Anterior cingulate cortex (tissue), 58 donors: ENCODE measurements at places on chromosomes 6 and 20.

DNA sequence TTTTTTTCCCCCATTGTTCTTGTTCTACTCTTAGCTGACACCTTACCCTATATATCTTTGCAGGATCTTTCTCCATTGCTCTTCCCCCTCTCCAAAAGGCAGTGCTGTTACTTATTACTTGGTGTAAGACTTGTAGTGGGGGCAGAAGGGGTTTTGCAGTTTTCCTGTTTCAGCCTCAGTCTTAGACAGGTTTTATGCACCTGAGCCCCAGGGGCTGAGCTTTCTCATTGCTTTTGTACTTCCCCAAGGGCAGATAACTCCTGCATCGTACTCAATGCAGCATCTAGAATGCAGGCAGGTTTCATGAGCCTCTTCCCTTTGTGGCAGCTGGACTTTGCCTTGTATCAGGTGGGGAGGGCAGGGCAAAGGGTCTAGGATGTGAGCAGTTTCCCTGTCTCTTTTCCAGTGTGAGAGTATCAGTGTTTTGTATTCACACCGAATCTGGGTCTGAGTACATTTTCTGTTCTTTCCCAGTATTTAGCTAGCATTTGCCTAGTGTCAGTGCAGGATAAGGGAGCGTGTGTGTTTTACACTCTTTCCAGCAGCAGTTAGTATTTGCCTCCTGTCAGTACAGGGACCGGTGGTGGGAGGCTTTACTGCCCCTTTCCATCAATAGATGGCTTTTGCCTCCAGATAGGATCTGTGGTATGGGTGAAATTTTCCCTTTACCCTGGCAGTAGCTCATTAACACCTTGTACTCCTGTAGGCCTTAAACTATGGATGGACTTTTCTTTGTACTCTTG lies 19.6 kb downstream of the CYB5R4 start:
- no peak for DNase-seq

GRCh38 chr20:38245753-38246152 lies 14.8 kb downstream of the KIAA1755 start:
- peak; percentile 15 for DNase-seq

GRCh38 chr6:4262526-4262925 lies 127.2 kb upstream of the ECI2 start:
- no peak for DNase-seq

- no peak for DNase-seq
These were observed 150.1 kb downstream of the GMPR start for GRCh38 chr6:16388488-16388887.

- DNase-seq, result peak; percentile 53
These were observed at the start of gene ZKSCAN3 for GRCh38 chr6:28349892-28350737. Gene ZKSCAN3, plus strand, starts transcription at chr6:28349947. Its CDS starts 9,640 bp downstream, at chr6:28359587.

DNA sequence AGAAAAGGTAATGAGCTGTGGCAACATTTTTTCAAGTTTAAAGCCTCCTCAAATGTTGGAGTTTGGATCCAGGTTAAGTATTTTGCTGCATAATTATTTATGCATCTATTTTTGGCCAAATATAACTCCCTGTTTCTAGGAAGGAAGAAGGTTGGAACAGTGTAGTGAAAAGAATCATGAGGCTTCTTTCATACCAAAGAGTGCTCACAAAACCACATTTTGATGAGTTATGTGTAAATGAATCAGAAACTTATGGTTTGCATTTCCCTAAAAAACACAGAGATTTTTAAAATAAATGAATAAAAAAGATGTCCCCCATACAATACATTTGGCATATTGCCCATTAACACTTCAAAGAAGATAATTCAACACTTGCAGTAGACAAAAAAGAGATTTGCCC lies 246.9 kb upstream of the PRDM1 start:
- no peak for DNase-seq

- DNase-seq, result no peak
These were observed 35.1 kb downstream of the PLCB4 start for GRCh38 chr20:9103955-9104354.

- DNase-seq, result no peak
These were observed 1.2 kb upstream of the TFB1M start for GRCh38 chr6:155315516-155315871.

GRCh38 chr20:23249541-23249940 lies 101.0 kb upstream of the NXT1 start:
- DNase-seq, result no peak

GRCh38 chr6:56659721-56660380 lies 17.2 kb upstream of the DST start:
- no peak for DNase-seq

DNA sequence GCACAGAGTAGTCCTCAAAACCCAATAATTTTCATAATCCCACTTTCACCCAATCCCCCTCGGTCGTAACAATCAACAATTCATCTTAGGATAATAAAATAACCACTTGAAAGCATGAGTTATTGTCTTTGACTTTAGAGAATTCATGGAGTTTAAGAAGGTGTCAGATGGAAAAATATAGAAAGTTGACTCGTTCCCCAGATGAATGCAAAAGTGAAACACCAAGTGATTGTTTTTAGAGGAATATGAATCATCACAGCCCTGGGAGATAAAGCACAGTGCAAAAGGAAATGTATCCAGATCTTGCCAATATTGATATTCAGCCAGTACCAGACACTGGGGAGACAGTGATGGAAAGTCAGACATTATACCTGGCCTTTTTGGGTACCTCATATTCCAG lies 860.5 kb downstream of the DHX35 start:
- DNase-seq, result no peak

DNA sequence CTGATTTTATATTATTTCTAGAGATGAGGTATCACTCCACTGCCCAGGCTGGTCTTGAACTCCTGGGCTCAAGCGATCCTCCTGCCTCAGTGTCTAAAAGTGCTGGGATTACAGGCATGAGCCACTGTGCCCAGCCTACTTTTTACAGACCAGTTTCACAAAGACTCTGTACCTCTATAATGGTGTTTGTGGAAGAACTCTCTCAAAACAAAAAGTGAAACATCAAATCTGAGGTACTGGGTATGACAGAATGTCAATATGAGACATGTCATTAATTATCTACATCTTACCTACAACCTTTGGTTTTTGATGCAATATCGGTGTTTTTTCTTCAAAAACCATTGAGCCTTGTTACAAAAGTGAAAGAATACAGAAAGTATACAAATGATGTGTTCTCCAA lies 49.4 kb upstream of the MCM9 start:
- DNase-seq, result no peak

DNA sequence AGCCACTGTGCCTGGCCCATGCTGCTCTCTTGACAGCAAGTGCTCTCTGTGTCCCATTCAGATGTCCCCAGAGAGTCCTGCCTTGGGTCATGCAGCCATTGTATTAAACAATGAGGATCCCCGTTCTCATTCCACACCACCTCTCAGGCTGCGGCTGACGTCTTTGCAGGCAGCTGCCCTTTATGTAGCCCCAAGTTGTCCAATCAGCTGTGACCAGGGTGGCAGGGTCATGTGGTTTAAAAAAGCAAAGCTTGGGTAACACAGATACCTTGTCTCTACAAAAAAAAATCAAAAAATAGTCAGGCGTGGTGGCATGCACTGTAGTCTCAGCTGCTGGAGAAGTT lies 13.2 kb downstream of the GCNT2 start:
- DNase-seq, result no peak

DNA sequence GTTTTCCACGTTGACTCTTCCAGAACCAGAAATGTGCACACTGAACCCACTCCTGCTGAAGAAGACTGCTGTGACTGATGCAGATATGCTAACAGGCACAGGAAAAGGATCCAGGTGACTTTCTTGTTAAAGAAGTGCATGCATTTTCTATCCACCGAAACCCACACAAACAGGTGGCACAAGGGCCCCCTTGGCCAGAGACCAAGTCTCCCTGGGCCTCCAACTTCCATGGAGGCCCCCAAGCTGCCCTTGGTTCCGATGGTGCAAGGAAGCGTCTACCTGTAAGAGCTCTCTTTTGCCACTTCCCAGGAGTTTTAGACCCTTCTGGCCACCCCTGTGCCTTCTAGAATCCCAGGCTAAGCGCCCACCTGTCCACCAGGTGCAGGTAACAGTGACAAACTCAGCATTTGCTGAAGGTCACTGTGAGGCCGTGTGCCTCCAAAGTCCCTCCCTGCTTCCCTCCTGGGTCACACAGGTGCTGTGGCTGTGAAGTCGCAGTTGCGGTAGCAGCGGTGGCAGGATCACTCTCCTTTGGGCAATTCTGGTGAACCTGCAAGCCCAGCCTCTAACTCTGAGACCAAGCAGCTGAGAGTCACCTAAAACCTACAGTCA lies 134.8 kb downstream of the PXDC1 start:
- DNase-seq, result no peak

DNA sequence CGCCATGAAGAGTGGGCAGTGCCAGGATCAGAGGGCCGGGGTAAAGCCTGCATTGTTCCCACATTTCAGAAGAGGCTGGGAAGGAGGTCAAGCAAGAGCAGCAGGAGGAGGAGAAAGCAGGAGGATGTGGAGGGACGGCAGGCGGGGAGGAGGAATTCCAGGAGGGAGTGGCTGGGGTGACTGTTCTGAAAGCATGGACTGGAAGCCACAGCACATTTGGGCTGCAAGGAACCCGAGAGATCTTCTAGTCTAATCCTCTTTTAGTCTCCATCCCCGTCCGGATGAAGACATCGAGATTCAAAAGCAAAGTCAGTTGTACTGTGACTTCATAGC lies 76.9 kb downstream of the FAM50B start:
- no peak for DNase-seq

- DNase-seq, result no peak
These were observed 104.5 kb downstream of the MKKS start for GRCh38 chr20:10329387-10330005.

- no peak for DNase-seq
These were observed 1.0 kb downstream of the CLIC5 start for GRCh38 chr6:46014511-46015118.

DNA sequence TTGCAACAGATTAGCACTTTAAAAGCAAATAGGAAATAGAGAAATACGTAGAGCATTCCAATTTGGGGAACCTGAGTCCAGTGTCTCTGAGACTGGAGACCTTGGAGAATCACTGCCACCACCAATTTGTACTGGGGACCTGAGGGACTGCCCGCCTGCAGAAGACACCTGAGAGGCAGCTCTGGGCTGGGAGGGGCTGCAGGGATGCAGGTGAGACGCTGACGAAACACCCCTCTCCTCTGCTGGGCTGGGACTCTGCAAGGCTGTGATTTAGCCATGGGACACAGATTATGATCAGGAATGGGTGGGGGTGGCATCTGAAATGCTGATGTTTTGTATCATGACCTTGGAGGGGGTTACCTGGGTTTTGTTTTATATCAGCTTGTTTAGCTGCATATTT lies 7.0 kb upstream of the APMAP start:
- DNase-seq, result no peak

DNA sequence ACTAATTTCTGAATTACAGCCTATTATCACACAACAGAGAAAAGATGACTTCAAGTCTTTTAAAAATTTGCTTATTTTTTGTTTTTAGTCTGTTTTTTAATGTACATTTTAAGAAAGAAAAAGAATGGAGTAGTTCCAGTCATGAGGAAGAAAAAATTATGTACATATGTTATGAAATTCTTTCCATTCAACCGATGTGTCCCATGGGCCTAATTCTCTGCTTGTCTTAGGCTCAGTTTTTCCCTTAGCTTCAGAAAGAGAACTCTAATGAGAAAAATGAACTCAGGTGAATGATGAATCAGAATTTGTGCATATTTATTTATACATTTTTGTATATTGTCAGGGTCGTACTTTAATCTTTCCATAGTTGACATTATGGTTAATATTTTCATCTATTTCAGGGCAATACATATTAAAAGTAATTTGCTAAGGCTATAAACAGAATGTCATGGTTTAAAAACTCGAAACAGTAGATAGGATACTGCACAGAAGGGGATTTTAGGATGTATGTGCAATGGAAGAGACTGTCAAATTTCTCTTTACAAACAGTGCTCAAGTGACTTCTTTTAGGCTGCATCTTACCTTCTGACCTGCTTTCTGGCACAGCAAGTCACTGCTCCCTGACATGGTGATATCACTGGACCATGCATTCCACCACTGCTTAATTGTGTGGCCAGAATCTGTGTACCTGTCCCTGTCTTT lies 153.1 kb downstream of the EPHA7 start:
- no peak for DNase-seq

DNA sequence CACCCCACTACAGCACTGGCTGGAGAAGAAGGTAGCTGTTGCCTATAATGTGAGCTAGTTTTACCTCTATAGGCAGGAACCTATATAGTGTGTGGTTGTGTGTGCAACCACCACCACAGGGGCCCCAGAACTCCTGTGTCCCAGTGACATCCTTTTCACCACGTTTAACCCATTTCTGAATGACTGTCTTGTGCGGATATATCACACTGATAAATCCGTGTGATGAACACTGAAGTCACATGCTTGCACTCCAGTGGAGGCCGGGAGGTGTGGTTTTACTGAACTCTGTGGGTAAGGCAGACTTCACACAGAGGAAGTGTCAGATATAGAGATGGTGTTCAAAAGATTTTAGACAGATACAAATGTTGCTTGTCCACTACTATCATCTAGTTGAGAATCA lies 32.5 kb downstream of the SDHAF4 start:
- DNase-seq, result no peak

- no peak for DNase-seq
These were observed 74.4 kb downstream of the ELOVL4 start for GRCh38 chr6:79872986-79873385.

DNA sequence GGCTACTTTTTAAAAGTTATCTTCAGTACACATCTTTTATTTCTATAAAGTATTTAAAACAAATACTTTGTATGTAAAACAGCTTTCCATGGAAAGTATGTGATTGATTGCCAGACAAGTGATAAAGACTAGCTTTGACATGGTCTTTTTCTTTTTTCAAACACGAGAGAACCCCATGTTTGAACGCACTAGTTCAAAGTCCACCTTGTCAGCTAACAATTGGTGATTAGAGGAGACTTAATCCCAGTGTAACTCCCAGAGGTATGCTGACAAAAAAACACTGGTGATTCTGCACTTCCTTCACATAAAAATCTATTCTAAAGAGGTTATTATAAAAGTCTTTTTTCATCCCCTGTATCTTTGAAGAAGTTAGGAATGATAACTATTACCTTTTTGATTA lies 438.1 kb downstream of the GJA1 start:
- DNase-seq, result no peak

DNA sequence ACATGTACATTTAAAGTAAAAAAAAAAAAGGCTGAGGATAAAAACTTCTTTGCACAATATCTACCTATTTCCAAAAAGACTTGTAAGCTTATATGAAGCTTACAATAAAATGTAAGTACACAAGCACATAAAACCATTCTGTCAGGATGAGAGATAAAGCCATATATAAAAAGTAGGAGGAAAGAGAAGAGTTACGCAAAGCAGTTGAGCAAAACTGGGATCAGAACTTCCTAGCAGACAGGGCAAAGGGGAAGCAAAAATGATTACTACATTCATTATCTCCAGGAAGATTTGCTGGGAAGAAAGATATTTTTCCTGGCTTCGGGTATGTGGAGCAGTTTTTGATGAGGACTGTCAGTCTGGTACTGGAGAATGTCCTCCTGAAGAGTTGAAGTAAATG lies 198.1 kb downstream of the MTFR2 start:
- DNase-seq, result no peak

GRCh38 chr6:147664092-147664491 lies 155.6 kb downstream of the SAMD5 start:
- no peak for DNase-seq

DNA sequence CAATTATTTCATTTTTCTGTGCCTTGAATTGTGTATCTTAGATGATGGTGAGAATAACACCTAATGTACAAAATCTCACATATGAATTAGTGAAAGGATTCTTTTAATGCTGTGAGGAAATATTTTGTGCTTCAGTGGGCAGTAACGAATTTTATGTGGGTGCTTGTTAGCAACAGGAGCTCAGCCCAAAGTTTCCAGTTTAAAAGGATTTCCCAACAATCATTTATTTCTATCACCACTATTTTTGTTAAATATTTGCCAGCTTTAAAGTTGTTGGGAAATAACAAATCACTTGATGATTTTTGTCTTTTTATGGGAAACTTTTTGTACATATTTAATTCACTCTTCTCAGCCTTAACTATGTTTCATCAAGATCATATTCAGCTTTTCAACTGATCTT lies 111.8 kb downstream of the QKI start:
- no peak for DNase-seq
